ENCODE measurements at places on chromosomes 2 and 18.

DNA sequence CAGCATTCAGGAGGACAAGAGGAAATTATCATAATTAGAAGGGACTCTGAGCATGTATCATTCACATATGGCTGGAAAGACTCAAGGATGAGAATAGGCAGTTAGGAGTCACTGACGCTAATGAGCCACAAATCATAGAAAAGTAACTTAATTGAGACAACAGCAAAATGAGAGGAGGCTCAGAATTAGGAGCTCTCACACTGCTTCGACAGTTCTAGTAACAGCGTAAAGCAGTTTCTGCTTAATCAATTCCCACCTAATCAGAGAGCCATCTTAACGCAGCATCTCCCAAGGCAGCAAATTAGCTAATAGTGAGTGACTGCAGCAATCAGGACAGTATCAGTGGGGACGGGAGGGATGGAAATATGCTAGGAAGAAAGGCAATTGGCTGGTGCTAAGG lies 32.8 kb downstream of the ANKRD44 start:
- DNase-seq: no peak

DNA sequence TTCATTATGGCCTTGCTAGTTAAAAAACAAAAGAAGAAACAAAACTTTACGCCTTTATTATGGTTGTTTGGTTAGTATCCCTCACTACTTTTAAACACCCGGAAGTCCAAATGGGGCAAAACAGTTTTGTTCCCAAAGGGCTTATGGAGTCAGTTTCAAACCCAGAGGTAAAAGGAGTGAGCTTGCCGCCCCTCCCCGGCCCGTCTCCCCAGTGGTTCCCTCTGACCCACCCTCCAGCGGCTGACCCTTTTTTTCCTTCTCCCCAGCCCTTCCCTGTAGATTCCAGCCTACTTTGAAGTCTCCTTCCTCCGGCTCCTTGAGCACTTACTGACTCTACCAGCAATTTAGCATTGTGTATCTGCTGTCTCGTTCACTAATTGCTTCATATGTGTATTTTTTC lies 209.2 kb downstream of the ICOS start:
- DNase-seq: no peak

DNA sequence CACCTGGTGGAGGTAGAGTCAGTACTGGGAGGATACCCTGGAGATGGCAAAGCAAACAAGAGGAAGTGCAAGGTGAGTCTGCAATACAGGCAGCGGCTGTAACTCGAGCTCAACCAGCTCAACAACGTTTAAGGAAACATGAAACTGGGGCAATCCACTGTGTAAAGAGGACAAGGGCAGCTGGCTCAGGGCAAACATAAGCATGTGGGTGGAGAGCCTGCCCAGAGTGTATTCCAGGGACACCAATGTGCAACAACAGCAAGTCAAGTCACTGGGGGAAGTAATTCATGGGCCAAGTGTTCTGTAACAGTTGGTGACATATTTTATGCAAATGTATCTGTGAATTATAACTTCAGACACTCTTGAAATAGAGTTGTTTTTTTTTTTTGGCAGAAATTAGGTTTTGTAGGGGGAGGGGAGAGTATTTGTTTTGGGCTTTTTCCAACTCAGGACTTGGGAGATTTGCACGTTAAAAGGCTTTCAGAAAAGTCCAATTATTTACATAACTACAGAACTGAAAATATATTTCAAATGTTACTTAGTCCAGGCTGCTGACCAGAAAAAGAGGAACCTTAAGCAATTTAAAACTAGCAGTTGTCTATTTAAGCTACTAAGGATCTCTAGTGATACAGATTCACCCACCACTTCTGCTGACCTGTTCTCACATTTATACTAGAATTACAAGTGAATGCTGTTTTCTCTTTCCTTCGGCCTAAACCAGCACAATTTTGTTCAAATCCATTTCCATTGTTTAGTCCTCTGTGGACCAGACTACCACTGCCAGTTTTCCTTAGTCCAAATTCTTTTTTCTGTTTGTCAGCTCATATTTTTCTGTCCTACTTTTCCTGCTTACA lies 18.6 kb downstream of the NRXN1 start:
- no peak for DNase-seq

DNA sequence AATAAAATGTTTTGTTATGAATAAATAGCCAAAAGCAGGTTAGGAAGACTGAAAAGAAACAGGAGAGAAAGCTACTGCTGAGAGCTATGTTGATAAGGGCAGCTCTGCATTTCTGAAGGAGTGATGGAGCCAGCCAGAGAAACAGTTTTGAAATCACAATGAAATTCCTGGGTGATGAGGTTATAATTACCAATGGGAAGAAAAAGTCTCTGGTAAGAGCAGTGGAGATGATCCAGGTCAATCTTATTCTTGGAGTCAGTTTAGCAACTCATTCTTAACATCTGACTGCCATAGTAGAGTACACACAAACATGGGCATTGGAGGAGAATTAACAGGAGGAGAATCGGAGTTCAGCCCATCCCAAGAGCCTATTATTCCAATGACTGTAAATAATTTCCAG lies 2.4 kb downstream of the ALKAL2 start:
- DNase-seq: peak; percentile 66

- no peak for DNase-seq
Measured at GRCh38 chr2:36337354-36337753, 18.2 kb upstream of the CRIM1 start.

GRCh38 chr2:290090-290722 lies 2.3 kb upstream of the ALKAL2 start:
- DNase-seq: peak; percentile 66

DNA sequence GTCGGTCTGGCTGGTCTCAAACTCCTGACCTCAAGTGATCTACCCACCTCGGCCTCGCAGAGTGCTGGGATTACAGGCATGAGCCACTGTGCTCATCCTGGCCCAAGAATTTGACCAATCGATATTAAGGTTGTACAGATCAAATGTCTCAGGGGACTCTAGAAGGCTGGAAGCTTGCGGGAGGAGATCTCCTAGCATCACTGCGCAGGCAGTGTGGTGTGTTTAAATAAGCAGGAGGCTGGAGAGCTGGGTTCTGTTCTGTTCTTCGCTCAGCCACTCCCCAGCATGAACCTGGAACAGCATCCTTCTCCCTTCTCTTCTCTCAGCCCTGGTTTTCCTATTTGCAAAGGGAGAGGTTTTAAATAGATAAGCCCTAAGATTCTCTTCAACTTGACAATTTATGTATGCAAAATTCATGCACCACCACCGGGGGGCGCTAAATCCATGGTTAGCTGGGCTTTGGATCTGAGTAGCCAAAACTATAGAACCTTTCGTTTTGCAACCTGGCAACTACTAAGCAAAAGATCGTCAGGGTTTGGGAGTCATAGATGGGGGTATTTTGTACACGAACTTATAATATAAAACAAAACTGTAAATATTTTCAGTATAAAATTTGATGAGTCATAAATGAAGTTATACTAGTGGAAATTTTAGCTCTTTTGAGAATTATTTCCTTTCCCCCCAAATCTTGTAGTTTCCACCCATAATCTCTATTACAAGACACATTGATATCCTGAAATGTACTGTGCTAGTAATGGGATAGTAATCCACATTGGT lies 60.6 kb downstream of the SLC16A14 start:
- DNase-seq: peak; percentile 55

DNA sequence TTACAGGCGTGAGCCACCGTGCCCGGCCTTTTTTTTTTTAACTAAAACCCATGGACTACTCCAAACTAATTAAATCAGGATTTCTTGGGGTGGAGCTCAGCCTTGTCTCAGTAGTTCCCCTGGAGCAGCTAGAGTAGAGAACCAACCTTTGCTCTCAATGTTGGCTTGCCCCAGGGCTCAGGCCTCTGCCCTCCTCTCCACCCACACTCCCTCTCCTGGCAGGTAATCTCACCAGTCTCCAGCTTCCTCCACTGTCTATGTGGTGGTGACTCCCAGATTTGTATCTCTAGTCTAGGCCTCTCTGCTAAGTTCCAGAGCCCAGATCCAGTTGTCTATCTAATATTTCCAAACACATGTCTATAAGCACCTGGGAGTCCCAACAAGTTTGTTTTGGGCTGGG lies 9.6 kb upstream of the MTA3 start:
- DNase-seq: no peak

DNA sequence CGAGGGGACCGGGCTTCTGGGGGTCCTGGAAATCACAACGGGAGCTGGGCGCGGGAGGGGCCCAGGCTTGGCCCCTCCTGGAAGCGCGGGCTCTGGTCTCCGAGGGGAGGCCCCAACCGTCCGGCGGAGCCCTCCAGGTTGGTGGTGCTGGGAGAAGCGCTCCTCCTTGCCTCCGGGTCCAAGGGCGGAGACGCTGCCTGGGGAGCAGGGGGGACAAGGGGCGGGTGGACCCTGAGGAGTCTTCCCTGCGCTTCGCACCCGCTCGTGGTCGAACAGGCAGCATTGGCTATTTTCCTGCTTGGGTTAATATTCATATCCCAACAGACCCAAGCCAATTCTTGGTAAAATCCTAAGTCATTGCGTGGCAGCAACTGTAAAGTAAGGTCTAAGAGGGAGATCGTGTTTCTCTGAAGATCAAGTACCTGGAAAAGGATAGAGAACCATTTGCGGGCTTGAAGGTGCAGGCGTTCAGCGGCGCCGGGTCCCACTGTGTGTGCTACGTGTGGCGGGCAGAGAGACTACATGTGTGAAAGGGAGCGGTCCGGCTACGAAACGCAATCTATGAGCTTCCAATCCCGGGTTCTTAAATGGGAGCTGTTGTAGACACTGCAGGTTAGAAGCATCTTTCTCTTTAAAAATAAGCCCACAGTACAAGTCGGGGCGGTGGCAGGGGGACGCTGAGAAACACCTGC lies 805 bp downstream of the CIDEA start:
- no peak for DNase-seq

GRCh38 chr2:20600756-20601325 lies 50.1 kb downstream of the HS1BP3 start:
- no peak for DNase-seq

- peak; percentile 91 for DNase-seq
Measured at GRCh38 chr2:97868986-97869721, 126.6 kb downstream of the TMEM131 start.

DNA sequence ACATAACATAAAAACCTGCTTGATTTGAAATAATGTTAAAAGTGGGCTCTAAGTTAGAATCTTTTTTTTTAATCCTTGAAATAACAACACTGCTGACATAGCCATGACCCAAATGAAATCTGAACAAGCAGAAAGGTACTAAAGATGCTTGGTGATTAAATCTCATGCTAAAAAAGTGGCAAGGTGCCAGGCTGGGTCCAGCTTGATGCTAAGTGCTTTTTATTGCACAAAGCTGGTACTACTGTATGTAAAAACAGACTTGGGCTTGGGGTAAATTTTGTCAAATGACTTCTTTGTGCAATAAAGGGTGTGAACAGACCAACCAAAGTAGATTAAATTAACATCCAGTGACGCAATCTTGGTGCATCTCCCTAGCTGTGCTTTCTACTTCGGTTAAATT lies 13.4 kb downstream of the BCL11A start:
- DNase-seq: no peak

GRCh38 chr2:168758970-168759820 lies 43.2 kb upstream of the NOSTRIN start:
- peak; percentile 51 for DNase-seq

GRCh38 chr2:57698935-57699449 lies 347.6 kb upstream of the VRK2 start:
- peak; percentile 1 for DNase-seq

DNA sequence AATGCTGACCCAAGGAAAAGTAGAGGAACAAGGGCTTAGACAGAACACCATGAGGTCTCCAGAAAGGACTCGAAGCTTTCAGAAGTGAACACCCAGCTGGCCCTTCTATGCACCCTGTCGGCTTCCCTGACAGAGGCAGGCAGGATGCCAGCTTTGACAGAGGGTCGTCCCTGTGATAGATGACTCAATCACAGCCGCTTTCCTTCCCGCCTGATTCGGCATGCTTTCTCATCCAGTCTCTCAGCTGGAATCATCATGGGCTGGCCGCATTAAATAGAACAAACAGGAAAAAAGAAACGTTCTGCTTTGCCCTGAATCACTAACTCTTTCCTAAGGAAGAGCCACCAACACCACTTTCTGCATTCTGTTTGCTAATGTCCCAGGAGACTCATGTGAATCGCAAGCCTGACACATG lies 140.3 kb upstream of the RAB12 start:
- DNase-seq: peak; percentile 61

DNA sequence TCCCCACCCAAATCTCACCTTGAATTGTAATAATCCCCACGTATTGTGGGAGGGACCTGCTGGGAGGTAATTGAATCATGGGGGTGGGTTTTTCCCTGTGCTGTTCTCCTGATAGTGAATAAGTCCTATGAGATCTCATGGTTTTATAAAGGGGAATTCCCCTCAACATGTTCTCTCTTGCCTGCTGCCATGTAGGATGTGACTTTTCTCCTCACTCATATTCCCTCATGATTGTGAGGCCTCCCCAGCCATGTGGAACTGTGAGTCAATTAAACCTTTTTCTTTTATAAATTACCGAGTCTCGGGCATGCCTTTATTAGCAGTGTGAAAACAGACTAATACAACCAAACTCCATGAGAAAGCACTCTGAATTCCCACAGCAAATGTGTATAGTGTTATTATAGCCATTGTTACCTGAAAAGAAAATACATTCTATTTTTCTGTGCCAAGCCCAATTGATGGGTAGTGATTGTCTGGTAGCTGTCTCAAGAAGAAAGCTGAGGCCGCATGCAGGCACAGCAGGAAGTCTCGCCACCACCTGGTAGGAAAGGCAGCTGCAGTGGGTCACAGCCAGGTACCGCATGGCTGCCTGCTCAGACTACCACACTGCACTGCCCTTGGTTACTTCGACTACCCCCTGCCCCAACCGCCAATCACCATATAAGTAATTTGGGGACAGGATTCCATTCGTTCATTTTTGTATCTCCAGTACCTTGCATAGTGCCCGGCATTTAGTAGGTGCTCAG lies 10.3 kb upstream of the ZBTB7C start:
- no peak for DNase-seq

DNA sequence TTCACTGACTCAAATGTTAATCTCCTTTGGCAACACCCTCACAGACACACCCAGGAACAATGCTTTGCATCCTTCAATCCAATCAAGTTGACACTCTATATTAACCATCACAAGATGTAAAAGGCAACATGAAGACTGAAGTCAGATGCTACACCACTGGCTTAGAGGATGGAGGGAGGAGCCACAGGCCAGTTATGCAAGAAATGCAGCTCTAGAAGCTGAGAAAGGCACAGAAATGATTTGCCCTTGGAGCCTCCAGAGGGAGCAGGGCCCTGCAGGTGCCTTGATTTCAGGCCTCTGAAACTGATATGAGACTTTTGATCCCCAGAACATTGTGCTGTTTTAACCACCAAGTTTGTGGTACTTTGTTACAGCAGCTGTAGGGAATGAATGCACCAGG lies 276.3 kb downstream of the KCNS3 start:
- DNase-seq: no peak

DNA sequence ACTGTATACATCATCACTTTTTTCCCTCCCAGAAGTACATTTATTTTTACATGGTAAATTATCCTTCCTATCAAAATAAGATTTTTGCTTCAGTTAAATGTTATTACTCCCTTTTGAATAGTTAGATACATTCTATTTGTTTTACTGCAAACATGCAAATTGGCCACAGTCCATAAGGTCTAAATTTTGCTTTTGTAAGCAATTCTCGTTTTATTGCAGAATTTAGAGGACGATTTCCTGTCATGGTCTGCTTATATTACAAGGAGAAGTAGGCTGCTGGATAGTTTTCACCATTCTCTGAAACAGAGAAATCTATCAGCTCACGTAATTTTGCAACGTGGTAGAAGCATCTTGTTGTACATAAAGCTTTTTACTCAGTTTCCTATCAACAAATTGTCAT lies 1632.5 kb downstream of the LRP1B start:
- no peak for DNase-seq

Measured in fibroblast of skin of right quadriceps (primary cell).